ENCODE measurements at places on chromosomes 4 and X.

GRCh38 chrX:21176921-21177571, 197.2 kb upstream of the CNKSR2 start:
- DNase-seq, result no peak

- no peak for DNase-seq
Observed at GRCh38 chr4:120009731-120010130, 56.9 kb downstream of the MAD2L1 start.

- no peak for DNase-seq
Observed at GRCh38 chr4:155966731-155967395, 13.2 kb upstream of the CTSO start.

- DNase-seq, result no peak
Observed at GRCh38 chrX:119419146-119419545, 20.0 kb downstream of the SLC25A43 start.

DNA sequence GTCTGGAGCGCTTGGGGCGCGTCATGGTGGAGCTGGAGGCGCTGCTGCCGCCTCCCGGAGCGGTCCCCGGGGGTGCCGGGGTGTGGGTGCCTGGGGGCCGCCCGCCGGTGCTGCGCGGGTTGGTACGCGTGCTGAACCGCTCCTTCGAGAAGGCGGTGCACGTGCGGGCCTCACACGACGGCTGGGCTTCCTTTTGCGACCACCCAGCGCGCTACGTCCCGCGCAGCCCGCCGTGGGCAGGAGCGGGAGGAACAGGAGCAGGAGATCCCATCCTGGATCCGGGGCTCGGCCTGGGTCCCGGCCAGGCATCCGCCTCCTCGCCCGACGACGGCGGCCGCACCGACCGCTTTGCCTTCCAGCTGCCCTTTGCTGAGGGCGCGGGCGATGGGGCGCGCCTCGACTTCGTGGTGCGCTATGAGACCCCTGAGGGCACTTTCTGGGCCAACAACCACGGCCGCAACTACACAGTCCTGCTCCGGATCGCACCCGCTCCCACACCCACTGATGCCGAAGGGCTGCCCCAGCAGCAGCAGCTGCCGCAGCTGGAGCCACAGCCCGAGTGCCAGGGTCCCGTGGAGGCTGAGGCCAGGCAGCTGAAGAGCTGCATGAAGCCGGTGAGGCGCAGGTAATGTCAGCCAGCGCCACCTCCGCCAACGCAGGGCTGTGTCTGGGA, 792 bp downstream of the PPP1R3F start:
- DNase-seq, result no peak

DNA sequence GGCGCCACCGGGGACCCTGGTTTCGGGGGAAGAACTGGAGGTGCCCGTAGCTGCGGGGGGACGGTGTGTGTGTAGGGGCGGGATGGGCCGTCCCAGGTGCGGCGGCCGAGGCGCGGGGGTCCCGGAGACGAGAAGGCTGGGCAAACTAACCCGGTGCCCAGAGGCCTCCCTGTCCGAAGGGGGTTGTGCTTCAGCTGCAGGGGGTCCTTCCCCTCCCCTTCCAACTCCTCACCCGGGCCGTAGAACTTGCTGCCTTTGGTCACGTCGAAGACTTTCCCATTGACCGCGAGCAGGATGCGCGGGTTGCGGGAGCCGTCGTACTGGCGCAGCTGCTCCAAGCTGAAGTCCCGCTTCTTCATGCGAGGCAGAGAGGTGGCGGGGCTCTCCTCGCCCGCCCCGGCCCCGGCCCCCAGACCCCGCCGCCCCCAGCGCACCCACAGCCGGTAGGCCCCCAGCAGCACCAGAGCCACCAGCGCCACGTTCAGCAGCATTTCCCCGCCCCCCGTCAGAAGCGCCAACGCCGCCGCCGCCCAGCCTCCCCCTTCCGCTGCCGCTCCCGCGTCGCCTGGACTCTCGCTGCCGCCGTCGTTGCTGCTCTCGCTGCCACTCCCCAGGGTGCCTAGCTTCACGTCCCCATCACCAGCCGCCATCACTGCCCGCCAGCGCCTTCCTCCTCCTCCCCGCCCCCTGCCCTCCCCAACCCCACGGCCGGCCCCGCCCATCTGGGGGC, at the start of gene PGRMC2:
TSS of gene PGRMC2 (minus strand) at position 673 of the 730 bp plus-strand sequence. CDS start at position 650, 23 bp downstream.
- DNase-seq, result peak; percentile 6

DNA sequence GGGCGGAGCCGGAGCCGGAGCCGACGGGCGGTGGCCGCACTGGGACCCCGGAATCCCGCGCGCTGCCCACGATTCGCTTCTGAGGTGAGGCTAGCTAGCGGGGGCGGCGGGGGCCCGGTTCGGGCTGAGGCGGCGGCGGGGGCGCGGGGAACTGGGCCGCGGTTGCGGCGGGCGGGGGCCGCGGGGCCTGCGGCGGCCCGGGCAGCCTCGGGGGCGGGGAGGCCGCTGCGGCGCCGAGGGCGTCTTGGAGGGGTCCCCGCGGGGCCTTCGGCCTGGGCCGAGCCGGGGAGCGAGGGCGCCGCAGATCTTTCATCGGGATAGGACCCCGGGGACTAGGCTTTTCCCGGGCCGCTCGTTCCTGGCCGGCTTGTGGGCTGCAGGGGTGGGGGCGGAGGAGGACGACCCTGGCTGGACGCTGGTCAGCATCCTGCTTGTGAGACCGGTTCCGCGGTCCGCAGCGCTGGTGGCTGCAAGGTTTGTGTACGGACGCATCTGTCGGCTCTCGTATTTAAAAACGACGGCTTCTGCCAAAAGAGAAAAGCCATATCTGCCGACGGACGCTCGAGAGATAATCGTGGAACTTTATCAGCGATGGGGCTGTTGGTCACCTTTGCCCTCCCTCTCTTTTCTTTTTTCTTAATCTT, 419 bp downstream of the ADD1 start:
- DNase-seq, result no peak

- DNase-seq, result no peak
Observed at GRCh38 chr4:4869731-4870571, 10.5 kb downstream of the MSX1 start.

GRCh38 chr4:24002330-24002966, 112.6 kb upstream of the PPARGC1A start:
- no peak for DNase-seq

DNA sequence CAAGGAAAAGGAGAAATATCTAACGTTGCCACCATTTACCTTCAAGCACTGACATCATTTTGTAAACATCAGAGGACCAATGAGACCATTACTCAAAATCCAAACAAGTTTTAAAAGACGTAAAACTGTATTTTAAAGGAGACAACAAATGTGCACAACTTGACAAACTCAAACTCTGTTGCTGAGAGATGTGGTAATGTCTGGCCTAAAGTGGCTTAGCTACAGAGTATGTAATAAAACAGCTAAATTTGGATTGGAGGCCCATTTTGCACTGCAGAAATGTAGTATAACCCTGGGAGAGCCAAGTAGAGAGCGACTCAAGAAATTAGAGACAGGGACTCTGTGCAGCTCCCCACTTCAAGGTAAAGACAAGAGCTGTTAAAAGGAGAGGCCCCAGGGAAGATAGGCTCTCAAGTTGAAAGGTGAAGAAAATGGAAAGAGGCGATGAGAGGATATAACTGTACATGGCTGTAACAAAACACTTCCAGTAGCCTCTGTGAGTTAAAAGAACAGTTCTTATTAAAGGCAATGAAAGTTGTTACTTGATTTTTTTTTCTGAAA, 20.3 kb downstream of the UNC5C start:
- no peak for DNase-seq

DNA sequence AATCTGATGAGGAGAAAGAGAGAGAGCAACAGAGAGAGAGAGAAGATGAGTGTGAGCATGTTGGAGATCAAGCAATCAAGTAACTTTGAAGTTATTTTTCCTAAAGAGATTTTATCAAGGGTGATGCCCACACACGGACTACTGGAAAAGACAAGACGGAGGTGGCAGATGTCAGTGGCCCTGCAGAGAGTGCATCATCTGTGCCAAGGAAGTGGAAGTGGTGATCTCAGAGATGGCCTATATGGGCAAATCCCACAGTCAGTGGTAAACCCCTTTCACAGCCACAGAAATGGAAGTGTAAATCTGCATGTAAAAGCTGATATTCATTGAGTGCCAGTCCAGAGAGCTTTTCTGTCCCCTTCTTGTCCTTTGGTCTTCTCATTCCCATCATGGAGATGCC, 577.2 kb upstream of the AADAT start:
- no peak for DNase-seq

GRCh38 chr4:120922381-120923206, at the start of gene PRDM5:
PRDM5 (minus strand) TSS chr4:120922726; CDS start chr4:120922608, 118 bp downstream.
- DNase-seq, result peak; percentile 8

DNA sequence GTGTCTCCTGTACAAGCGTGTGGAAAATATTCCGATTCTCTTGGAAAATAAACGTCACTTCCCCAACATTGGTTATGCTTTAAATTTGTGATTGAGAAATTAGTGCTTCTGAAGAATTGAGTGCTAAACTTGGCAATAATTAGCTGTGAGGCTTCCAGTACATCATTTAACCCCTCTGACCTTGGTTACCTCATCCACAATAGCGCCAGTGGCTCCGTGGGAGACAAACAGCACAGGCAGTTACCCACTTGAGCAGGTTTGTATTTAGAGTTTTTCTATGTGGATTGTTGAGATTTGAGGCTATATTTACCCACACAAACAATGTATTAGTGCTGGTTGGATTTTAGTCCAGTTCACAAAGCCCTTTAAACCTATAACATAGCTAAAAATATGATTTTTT, 476.5 kb downstream of the NKX6-1 start:
- no peak for DNase-seq

GRCh38 chr4:159117968-159118367, 15.1 kb downstream of the RAPGEF2 start:
- DNase-seq, result no peak

GRCh38 chr4:174528226-174528625, 5.9 kb upstream of the HPGD start:
- DNase-seq, result no peak

DNA sequence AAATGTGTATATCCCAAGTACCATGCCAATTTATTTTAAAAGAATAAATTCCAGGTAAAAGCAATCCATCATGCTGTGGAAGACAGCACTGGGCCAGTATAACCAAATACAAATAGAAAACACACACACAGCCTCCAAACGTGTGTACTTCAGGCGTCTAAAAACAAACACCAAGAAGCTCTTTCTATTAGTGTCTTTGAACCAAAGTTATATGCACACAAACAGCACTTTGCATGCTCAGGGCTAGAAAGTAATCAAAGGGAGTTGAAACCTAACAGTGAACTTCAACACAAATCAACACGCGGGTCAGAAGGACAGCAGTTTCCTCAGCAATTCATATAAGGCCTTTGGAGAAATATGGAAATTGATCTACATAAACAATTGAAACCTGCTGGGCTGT, 15.4 kb downstream of the GASK1B start:
- DNase-seq, result no peak

DNA sequence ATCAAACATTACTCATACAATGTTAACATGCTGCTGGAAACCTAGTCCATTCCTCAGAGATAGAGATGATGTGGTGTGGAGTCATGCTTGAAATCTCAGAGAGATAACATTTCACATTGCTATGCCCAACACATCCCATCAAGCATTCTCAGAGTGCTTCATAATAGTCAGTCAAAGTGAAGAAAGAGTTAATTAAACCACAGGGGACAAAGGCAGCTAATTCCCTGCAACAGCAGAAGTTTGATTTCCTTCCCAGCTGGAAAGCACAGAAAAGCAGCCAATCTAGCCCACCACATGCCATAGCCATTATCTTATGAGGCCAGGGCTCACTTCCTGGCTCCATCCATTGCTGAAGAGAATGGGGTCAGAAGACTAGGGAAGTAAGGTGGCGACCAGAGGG, 8.9 kb downstream of the KDR start:
- DNase-seq, result no peak

DNA sequence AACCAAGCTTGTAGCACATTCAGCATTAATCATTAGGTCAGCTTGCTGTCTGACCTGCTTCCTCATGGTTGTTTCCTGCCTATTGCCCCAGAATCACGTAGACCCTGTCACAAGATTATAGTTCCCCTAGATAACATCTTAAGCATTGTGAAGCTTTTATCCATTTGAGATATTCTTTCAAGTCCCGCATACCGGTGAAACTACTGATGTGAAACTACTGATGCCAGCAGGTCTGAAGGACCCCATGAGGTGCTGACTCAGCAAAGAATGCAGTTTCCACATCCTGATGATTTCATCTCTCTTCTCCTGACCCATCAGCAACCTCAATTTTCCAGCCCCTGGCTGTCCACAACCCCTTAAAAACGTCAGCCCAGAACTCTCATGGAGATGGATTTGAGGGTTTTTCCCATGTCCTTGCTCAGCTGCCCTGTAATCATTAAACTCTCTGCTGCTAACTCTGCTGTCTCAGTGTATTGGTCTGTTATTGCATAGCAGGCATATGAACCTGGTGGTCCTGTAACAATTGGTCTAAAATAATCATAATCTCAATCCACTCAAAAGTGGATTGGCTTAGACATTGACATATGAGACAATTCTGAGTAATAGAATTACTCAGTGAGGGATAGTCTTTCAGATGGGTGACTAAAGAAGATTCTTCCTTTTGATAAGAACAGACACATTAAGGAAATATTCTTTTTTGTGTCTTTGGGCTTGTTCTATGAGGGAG, 26.3 kb upstream of the UBA6 start:
- DNase-seq, result no peak

- no peak for DNase-seq
Observed at GRCh38 chrX:19893727-19894126, 6.3 kb upstream of the SH3KBP1 start.

DNA sequence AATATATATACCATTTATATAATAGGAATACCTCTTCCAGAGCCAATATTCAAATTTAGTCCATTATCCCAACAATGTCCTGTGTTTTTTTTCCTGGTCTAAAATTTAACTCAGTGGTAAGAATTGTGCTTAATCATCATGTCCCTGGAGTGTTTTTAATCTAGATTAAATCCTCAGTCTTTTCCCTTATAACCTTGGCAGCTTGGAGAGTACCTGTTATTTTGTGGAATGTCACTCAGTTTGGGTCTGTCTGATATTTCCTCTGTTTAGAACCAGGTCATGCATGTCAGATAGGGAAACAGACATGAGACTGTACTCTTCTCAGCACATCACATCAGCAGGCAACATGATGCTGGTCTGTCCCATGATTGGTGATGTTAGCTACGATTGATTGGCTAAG, 96.6 kb downstream of the HPGD start:
- DNase-seq, result no peak

DNA sequence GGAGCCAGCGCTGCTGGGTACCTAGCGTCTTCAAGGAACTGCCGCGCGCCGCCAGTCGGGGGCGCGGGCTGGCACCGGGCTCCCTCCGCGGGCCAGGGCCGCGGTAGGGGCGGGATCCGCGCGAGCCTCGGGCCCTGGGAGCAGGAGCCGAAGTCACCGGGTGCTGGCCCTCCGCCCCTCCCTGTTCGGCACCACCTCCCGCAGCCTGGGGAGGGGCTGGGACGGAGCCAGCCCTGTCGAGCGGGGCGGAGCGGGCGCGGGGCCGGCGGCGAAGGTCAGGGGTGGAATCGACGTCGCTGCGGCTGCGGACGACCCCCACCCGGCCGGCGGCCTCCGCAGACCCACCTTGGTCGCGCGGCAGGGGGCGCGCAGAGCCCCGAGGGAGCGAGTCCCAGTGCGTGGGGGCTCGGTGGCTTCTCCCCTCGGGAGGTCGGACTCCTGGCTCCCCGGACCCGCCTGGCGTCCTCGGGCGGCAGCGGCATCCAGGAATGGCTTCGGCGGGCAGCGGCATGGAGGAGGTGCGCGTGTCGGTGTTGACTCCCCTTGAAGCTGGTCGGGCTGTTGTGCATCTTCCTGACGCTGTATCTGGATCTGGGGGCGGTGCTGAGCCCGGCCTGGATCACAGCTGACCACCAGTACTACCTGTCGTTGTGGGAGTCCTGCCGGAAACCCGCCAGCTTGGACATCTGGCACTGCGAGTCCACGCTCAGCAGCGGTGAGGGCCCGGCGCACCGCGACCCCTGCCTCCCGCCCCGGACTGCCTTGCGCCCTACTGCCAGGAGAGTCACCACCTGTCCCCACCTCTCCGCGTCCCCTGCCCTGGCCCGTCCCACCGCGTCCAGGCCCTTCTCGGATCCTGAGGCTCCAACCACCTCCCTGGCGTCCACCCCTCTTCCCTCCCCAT, 50.5 kb upstream of the FAM47C start:
- no peak for DNase-seq

All from stimulated activated CD8-positive, alpha-beta memory T cell treated with anti-CD3 and anti-CD28 coated beads, Interleukin-2, amount 100 ng/mL, for 48 hours (primary cell).